ENCODE measurements at places on chromosomes 16 and 17.

DNA sequence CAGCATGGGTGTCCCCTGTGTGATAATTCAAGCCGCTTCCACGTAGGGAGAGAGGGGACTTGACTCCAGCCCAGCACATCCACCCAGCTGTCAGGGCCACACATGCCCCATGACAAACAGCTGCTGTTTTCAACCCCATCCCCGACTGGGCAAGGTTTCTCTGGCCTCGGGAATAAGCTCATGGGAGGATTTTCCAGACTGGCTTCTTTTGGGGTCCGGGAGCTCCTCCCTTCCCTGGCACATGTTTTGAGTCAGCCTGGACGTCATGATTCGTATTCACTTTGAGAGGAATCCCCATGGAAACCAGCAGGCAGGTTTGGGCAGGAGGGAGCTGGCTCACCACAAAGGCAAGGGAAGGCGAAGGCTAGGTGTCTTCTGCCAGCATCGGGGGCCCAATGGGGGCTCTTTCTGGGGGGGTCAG lies 156.4 kb downstream of the CMIP start:
- DNase-seq = peak; percentile 35

DNA sequence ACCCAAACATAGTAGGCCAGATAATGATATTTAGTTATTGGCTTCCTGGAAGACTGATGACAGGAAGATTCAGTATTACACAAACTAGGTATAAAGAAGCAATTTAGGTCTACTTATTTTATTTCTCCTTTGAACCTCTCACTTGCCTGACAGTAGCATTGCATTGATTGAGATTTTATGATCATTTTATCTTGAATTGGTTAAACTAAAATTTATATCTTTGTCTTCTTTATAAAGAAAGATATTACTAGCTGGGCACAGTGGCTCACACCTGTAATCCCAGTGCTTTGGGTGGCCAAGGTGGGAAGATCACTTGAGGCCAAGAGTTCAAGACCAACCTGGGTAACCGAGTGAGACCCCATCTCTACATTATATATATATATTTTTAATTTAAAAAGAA lies 14.4 kb downstream of the HLF start:
- DNase-seq = no peak

DNA sequence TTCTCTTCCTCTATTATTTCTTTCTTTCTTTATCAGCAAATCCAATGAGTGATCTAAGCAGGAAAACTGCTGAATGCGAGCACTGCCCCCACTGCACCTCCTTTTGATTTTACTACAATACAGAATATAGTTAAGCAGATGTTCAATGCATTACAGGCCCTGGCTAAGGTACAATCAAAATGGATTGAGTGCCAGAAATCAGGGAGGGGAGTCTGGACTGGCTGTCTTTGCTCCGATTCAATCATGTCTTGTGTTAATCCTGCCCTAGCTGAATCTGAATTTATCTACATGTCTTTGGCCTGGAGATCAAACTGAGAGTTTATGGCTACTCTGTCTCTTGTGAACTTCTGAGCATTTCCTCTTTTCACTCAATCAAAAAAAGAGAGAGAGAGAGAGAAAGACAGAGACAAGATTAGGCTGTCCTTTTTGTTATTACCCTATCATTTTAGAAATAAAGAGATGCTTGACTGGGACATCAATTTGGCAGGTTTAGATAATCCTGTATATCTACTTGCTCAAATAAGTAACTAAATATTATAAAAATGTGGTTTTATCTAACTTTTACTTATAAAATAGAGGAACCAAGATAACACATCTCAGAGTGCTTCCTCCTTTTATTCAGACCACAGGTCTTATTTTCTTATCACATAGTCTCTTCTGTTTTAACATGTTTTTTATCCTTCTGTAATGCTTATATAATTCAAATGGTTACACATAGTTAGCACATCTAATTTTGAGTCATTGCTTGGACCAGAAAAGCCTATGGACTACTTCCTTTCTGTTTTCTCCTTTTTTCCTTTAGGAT lies 656.2 kb downstream of the KCNJ2 start:
- DNase-seq = peak; percentile 14

DNA sequence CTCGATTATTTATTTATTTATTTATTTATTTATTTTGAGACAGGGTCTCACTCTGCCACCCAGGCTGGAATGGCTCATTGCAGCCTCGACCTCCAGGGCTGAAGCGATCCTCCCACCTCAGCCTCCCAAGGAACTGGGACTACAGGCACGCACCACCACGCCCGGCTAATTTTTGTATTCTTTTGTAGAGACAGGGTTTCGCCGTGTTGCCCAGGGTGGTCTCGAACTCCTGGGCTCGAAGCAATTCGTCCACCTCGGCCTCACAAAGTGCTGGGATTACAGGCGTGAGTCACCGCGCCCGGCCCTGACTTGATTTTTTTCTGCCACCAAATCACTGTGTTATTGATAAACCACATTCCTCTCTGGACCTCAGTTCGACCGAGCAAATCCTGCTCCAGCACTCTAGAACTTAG lies 758 bp upstream of the RPL23A start:
- DNase-seq = no peak

DNA sequence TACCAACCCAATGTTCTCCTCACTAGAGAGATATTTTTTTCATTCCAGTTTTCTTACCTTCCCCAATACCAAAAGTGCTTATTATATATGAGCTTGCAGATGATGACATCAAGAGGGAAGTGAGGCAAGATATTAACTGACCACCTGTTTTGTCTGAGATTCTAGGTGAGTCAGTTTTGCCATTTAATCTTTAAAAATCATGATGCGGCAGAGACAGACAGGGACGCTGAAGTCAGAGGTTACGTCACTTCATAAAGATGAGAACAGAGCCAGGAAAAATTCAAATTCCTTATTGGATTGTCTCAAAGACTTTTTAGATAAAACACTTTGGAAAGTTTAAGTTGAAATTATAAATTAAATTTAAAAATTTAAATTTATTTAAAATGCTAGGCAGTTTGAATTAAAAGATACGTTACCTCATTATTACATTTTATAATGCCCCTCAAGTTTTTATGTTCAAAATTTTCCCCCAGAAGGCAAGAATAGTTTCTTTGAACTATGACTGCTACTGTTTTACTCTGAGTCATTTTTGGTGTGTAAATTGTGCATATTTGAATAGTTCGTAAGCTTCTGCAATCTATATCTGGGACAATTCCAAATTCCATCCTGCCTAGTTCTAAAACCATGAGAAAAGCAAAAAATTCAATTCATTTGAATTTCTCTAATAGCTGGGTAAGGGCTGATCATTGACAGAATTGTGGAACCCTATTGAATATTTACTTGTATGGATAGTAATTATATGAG lies 839.6 kb upstream of the GOT2 start:
- no peak for DNase-seq

GRCh38 chr16:87622756-87623319 lies 20.5 kb downstream of the JPH3 start:
- no peak for DNase-seq

GRCh38 chr17:49055181-49055927 lies 58.2 kb downstream of the IGF2BP1 start:
- no peak for DNase-seq

Data from NCI-H1694 (cell line).